ENCODE measurements at places on chromosomes 4 and X.

- DNase-seq = no peak
These were observed 58.0 kb downstream of the ENPEP start for GRCh38 chr4:110533940-110534339.

DNA sequence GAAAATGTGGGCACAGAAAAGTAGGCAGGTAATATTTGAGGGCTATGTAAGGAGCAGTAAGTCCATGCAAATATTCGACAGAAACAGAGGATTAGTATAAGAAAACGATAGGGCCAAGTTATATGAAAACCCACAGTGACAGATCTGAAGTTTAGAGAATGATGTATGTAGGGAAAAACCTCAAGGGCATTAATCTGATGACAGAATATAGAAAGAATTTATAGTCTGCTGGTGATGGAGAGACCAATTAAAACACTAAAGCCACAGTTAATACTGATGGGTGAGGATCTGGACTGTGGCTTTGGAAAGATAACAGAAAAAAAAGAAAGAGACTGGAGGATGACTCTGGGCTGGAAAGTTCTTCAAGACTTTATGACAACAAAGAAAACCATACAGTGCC is 169.7 kb downstream of the PALLD start:
- DNase-seq = no peak

DNA sequence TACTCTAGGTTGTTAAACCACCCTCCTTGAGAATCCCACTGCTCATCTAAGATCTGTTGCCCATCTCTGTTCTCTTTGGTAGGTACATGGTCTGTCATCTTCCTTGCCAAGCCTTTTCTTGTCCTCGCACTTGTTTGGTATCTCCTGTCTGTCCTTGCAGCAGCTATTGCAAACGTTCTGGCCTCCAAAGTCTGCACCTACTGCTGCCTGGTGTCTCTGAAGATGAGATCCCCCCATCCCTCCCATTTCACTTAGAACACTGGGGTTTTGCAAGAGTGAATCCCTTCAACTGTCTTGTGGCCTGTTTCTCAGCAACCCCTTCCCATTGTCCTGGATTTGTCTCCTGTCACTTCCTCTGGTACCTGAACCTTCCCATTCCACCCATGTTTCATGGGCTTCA is 673 bp downstream of the CNGA2 start:
- no peak for DNase-seq

DNA sequence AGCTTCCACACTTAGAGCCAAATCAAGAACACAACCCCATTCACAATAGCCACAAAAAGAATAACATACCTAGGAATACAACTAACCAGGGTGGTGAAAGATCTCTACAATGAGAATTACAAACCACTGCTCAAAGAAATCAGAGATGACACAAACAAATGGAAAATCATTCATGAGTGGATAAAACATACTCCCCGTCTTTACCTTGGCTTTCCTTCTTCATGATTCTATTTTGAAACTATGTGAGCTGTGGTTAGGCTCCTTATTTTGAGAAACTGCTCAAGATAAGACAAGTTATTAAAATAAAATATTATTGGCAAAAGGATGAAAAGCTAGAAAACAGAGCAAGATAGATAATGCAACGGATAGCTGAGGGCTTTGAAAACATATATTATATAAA is 598.1 kb upstream of the FAT1 start:
- DNase-seq = no peak

DNA sequence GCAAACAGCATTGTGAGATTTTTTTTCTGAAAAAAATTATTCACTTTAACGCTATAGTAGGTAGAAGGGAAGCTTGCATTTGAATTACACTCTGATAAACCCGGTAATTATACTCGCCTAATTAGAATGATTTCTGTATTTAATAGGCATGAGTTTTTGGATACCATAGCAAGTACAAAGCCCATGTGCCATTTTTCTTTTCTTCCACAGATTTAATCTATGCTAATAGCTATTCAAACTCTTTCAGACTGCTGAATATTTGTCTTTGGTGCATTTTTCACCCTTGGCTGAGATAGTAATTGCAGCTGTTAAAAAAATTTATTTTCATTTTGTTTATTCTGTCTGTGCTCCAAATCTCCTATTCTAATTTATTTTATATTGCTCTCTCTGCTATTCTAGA is 113.0 kb downstream of the EGF start:
- no peak for DNase-seq

DNA sequence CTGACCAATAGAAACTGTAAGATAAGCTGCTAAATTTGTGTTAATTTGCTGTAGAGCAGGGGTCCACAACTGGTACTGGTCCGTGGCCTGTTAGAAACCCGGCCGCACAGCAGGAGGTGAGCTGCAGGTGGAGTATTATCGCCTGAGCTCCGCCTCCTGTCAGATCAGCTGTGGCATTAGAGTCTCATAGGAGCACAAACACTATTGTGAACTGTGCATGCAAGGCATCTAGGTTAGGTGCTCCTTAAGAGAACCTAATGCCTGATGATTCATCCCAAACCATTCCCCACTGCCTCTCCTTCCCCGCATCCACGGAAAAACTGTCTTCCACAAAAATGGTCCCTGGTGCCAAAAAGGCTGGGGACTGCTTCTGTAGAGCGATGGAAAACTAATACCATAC is 19.7 kb downstream of the FBXW7 start:
- no peak for DNase-seq

GRCh38 chr4:65023081-65023480 is 613.8 kb upstream of the TECRL start:
- no peak for DNase-seq

DNA sequence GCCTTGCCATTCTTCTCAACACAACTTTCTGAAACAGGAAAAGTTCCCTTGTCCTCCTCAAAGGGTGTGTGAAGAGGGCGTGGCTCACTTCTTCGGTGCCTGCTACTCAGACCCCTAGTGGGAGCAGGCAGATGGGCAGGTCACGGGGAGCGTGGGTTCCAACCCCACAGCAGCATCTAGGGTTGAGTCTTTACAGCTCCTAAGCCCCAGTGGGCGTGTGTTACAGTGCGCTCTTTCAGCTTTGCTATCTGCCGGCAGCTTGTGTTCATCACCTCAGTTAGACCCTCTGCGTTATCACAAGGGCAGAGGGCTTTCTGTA is 57.5 kb upstream of the KLF3 start:
- DNase-seq = no peak

DNA sequence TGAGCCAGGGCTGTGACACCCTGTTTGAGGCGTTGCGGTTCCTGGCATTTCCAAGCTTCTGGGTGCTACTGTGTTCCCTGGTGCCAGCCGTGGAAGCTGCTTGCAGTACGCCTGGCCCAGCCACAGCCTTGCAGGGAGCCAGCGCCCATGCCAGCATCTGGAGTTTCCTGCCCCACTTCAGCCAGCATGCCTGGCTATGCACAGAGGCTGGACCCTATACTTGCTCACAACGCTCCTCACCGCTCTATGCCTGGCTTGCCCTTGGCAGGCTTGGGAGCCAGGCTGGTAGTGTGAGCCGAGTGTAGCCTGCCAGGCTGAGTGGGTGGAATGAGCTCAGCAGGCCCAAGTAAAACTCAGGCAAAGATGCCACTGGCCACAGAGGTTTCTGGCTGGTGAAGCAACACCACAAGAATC is 22.4 kb downstream of the PRRG1 start:
- no peak for DNase-seq

DNA sequence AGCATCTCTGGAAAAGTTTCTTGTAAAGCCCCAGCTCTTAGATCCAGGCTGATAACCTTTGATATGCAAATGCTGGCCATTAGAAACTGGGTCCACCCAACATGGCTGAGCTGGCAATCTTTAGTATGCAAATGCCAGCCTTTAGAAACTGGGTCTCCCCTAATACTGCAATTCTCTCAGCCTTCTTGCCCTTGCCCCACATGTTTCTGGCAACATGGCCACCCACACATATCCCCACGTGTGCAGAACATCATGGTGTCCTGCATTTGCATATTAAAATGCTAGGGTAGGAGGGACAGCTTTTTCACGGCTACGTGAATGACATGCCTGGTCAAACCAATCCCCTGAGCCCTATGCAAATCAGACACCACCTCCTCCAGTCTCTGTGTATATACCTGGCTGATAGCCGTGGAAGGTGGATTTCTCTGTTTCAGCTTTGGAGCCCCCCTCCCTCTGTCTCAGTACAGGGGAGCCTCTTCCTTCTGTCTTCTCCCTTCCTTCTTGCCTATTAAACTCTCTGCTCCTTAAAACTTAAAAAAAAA is 344.0 kb upstream of the NWD2 start:
- no peak for DNase-seq
